ENCODE measurements at places on chromosomes 6 and 20.

DNA sequence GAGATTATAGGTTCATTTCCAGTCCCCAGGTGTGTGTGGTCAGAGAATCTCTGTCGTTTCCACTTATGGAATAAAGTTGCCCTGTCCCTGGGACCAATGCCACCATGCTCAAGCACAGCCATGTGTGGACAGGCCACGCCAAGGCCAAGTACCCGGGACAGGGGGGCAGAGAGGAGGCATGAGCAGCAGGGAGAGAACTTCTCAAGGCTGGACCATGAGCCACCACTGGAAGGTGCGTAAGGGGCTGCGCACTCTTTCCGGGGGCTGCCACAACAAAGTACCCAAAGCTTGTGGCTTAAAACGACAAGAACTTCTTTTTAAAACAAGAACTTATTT, 209.2 kb upstream of the KCNQ5 start:
- DNase-seq, result no peak

DNA sequence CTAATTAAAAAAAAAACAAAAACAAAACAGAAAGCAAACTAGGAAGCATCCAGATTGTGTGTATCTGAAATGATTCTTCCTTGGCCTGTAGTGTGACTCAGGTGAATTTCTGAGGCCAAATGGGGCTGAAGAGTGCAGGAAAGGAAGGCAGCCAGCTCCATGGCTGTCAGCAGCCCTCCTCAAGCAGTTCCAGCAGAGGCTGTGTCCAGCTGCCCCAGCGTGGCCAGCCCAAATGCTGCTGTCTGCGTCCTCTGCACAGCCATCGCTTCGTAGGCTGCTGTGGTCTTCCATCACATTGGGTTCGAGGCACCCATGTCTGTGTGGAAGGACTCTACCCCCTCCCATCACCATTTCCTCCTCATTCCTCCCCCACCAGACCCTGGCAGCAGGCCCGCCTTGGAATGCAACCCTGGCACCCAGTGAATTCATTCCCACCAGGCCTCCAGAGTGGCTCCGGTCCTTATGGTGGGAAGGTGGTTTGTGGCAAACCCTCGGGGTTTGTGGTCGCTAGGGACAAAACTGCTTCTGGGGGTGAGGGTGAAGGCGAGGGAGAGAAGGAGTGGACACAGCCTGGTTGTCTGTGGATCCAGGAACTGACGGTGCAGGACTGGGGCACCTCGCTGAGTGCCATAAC, 81.5 kb downstream of the MYLK4 start:
- DNase-seq, result no peak

GRCh38 chr6:17580518-17581048, 19.5 kb upstream of the FAM8A1 start:
- peak; percentile 60 for DNase-seq

GRCh38 chr6:7185561-7185960, 77.8 kb downstream of the RREB1 start:
- DNase-seq, result no peak

DNA sequence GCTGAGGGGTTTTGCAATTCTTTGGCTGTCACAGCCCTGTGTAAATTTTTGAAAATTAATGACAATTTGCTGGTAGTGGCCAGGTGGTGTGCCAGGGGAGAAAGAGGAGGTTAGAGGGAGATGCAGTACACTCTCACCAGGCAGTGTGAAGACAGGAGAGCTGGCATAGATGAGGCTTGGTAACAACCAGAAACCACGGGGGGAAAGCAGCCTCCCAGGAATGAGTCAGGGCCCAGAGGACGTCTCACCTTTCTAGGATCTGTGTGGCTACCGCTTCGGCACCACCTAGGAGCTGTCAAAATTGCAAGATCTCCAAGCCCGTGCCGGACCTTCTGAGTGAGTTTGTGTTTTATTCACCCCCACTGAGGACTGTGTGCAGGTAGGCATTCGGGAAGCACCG, 171.4 kb downstream of the PACRG start:
- DNase-seq, result no peak

DNA sequence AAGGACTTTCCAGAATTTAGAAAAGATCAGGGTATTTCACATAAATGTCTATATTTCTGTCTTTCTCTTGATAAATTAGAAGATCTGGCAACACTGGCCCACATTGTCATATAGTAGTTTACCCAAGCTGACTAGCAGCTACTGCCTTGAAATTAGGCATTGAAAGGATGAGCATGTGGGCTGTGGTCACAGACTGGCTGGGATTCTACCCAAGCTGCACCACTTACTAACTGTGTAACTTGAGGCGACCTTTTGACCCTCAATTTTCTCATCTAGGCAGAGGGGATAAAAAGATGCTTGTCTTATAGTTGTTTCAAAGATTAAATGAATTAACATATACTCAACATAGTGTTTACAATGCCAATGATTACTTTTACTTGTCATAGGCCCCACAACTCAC, 152.7 kb upstream of the BMP2 start:
- no peak for DNase-seq

GRCh38 chr6:46502486-46503119, 11.4 kb upstream of the RCAN2 start:
- DNase-seq, result no peak

DNA sequence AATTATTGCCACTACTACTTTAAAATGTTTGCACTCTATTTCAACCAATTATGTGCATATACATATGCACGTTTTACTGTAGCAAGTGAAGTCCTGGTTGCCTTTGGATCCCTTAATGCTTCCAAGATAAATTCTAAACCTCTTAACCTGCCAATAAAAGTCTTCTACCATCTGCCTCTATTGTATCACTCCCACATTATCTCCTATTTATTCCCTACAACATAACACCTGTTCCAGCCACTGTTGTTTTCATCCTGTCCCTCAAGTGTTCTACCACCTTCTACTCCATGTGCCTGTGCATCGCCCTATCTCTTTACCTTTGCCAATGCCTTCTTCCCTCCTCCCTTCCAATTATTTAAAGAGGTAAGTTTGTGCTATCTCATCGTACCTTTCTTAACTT, 499.0 kb upstream of the RNF217 start:
- no peak for DNase-seq

DNA sequence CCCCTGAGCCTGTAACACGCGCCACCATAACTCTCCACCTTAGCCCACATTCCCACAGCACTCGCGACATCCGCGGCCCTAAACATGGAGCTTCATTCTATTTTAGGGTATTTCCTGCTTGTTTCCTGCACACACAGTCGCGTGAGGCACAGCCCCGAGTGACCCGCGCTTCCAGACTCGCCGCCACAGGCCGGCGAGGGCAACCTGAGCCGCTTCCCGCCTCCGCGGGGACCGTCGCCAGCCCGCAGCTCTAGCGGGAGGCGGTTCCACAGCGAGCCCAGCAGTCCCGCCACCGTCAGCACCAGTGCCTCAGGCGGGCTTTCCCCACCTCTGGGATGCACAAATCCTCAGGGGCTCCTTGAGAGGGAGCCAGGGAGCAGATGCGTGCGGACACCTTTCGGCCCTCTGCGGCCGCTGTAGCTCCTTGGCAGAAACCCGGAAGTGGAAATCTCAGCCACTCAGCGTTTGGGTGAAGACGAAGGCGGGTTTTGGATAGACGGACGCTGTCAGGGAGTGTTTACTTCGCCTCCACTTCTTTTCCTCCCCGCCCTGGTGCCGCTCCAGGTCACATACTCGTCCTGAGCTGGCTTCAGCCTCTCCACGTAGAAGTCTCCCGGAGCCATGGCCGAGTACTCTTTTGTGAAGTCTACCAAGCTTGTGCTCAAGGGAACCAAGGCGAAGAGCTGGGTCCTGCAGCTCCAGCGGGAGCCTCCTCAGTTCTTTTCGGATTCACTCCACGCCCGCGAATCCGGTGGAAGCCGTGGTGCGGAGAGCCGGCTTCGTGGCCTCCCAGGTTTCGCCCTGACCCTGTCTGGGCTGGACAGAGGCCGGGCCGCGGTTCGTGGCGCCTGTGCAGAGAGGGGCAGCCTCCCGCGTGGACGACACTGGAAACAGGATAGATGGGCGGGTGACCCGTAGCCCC, 2177.4 kb upstream of the DEFB115 start:
- no peak for DNase-seq

DNA sequence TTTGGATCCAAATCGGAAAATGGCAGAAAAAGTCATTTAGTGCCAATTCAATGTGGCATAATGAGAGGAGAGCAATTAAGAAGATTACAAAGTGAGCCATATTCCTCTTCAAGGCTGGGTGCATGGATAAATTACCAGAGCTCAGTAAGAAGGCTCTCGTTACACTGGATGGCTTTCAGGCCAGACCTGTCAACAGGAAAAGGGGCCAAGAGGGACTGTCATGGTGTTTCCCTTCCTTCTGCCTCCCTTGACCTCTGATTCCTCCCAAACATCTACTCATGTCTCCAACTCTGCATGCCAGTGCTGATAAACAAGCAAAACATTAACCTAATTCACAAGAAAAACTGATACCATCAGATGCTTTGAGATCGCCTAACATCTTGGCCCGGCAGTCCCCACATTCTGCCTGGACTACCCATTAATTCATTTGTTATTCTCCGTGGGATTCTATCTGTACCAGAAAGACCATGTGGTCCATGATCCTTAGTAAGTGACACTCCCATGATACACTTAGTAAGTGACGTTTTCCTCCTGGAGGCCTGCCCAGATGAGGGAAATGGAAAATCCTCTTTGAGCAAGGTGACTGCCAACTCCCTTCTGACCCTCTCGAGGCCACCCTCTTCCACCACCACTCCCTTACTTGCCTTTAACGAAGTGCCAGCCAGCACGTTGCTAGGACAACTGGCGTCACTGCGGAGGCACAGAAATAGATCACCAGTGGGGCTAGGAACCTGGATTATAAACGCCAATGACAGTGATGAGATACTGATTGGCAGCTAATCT, 239.2 kb downstream of the GMPR start:
- DNase-seq, result no peak

DNA sequence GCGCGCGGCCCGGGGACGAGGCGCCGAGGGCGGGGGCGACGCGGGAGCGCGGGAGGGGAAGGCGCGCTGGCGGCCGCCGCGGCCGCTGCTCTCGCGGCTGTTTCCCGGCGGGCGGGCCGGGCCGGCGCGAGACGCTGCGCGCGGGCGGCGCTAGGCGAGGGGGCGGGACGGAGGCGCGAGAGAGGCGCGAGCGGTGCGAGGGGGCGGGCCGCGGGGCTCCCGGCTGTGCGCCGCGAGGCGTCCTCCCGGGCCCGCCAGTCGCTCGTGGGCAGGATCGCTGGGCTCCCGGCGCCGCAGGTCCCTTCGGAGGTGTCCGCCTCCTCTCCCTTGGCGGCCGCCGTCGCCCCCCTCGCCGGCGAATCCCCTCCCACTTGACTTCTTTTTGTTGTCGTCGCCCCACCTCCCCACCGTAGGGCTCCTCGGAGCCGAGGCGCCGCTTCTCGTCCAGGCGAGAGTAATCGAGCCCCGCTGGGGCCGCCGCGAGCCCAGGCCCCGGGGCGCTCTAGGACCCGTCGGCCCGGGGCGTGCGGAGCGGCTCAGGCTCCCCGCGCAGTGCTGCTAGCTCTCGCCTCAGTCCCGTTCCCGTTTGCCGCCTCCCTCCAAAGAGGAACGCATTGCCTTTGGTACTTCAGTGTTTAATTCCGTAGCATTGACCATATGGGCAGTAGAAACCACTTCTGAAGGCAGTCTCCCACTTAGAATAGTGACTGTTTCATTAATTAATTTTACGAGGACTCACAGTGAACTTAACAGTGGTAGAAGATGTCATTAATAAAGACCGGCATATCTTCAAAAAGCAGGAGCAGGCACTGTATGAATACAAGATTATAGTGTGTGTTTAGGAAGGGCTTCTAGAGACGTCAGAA, at the start of gene RANBP9:
Gene RANBP9 (minus strand): TSS at position 103 of the 866 bp plus-strand sequence. CDS start 330 bp downstream, outside the sequence.
- peak; percentile 85 for DNase-seq

- DNase-seq, result no peak
Observed at GRCh38 chr6:134303891-134304290, 14.0 kb downstream of the SGK1 start.

GRCh38 chr20:31661625-31662371, 24.1 kb downstream of the COX4I2 start:
- DNase-seq, result peak; percentile 87

- DNase-seq, result no peak
Observed at GRCh38 chr6:56902641-56903464, 52.1 kb upstream of the BEND6 start.

- DNase-seq, result no peak
Observed at GRCh38 chr6:138970856-138971425, 17.1 kb downstream of the REPS1 start.

GRCh38 chr20:64065974-64066343, 3.0 kb downstream of the TCEA2 start:
- DNase-seq, result peak; percentile 47

All from WTC11 (cell line).